Stimulated activated CD8-positive, alpha-beta memory T cell treated with anti-CD3 and anti-CD28 coated beads, Interleukin-4, amount 100 ng/mL, for 1 hour (primary cell): ENCODE measurements at places on chromosomes 12 and 14.

- no peak for DNase-seq
Observed at GRCh38 chr12:113119980-113120669, 15.4 kb downstream of the RASAL1 start.

DNA sequence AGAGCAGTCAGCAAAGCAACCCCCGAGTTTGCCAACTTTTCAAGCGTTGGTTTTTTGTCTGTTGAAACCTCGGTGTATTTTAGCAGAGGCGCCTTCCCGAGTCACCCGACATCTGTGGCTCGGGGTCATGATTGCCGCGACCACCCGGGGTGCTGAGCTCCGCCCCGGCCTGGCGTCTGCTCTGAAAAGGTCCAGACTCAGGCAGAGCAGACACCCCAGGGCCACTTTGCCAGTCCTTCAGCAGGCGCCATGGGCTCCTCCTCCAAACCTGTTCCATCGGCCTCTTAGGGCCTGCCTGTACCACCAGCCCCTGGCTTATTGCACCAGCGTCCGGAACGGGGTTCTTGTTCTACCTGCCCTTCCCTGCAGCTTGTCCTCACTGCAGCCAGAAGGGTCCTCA lies 19.1 kb downstream of the ANKRD9 start:
- DNase-seq: no peak

- DNase-seq: no peak
Observed at GRCh38 chr12:51205350-51205749, 12.5 kb downstream of the POU6F1 start.

- DNase-seq: no peak
Observed at GRCh38 chr12:109169686-109170085, 53.3 kb downstream of the ACACB start.

GRCh38 chr14:55239320-55239719 lies 31.9 kb upstream of the FBXO34 start:
- no peak for DNase-seq

GRCh38 chr14:82667501-82667900 lies 1133.8 kb upstream of the SEL1L start:
- no peak for DNase-seq

DNA sequence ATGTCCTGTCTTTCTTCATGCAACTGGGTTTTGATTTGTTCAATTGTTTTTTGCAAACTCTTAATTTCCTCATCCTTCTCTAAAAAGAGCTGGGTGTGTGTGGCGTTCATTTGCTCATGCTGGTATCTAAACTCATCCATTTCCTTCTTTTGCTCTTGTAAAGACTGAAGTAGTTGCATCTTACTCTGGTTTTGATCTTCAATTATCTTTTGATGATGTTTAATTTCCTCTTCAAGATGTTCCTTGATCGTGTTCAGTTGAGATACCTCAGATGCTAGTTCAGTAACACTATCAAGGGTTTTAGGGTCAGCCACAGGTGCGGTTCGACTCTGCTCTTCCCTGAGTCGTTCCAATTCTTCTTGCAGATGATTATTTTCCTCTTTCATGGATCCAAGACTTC lies 34.8 kb downstream of the TRIP11 start:
- DNase-seq: no peak

DNA sequence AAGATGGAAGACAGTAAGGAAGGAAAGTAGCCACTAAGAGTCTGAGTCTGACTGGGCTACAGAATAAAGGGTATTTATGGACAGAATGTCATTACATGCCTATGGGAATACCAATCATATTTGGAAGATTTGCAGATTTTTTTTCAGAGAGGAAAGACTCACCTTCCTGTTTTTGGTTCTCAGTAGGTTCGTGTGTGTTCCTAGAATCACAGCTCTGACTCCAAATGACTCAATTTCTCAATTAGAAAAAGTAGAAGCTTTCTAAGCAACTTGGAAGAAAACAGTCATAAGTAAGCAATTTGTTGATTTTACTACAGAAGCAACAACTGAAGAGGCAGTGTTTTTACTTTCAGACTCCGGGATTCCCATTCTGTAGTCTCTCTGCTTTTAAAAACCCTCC lies 15.4 kb upstream of the PAPLN start:
- DNase-seq: no peak

DNA sequence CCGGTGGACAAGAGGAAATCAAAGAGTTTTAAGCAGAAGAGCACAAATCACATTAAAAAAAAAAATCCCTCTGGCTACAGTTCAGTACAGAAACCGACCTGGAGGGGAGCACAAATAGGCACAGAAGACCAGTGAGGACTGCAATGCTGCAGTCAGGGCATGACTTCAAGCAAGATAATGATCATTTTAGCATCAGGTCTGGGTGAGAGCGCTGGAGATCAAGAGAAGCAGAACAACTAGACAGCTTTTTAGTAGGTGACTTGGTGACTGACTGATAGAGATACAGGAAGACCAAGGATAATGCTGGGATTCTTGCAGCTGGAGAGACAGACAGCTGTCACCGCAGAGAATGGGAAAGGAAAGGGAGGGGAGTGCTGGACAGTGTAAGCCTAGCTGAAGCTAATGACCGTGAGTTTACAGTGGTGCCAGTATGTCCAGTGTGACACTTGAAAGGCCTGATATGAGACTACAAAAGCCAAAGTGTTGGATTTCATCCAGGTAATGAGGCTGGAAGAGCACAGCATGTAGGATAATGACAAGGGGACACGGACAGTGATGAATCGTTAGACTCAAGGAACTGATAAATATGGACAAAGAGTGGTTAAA lies 5.6 kb downstream of the NFYB start:
- DNase-seq: no peak

DNA sequence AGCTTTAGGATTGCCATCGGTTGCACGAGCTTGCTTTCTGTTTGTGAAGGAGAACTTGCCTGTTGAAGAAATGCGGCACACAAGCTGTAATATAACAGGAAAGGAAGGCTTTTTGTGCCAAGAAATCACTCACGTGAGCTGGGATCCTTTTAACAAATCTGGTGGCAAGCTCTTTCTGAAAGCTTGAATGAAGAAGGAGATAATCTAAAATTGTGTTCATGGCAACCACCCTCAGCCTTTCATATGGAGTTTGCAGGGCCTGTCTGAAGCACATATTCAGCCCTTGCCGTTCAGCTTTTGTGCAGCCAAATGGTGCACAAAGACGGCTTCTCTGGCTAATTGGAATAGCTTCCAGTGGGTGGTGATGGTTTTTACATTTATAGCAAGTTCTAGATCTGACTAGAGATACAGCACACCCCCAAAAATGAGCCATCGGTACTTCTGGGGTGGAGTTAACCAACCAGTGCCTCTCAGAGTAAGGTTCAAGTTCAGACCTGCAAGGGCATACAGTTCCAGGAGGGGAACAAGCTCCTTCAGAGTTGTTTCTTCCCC lies 107.4 kb downstream of the AEBP2 start:
- DNase-seq: no peak
